ENCODE measurements at places on chromosomes 6 and 20.

DNA sequence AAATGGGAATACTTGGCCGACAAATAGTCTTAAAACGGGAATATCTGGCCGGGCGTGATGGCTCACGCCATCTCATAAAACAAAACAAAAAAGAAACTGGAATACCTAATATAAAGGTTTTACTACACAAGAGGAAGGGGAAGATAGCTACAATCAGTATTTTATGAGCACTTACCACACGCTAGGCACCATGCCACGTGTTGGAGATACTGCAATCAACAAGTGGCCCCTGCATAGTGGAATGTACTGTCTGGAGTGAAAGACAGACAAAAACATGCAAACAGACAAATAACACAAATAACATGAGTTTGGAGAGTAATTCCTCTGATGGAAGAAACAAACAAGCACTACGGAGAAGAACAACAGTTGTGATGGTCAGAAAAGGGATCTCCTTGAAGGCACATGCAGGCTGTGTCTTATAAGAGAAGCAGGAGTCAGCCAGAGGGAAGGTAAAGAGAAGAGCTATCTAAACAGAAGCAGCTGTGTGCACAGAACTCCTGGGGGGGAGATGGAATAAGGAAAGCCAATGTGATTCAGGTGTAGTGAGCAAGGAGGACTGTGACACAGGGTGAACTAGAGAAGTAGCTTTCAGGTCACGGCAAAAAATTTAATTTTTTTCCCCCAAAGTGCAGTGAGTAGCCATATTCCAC lies 39.1 kb upstream of the AKIRIN2 start:
- DNase-seq: no peak

GRCh38 chr6:97841763-97842162 lies 558.7 kb upstream of the MMS22L start:
- no peak for DNase-seq

DNA sequence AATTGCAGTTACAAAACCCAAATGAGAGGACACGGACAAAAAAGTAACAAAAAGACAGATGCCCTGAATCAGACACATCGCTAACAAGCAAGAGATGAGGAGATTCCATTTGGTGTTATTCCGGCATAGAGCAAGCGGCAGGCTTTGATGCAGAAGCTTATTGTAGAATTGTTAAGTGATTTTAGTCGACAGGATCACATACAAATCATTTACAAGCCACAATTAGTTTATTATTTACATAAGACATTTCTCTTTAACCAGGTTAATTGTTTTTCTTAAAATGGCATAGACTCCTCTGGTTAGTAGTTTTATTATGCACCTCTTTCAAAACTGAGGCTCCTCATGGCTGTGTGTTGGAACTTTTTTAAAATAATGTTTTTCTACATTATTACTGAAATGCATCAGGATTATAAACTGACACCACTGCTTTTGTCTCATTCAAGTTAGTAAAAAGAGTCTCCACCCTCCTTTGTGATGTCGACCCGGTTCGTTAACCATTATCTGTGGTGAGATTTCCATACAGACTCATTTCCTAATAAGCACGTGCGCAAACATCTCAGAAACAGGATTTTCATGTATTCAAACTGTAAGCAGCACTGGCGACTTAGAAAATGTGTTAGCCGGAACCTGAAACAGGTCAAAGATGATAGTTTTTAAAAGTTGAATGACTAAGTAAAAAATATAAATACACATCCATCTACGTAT lies 119.8 kb downstream of the COL12A1 start:
- DNase-seq: no peak

DNA sequence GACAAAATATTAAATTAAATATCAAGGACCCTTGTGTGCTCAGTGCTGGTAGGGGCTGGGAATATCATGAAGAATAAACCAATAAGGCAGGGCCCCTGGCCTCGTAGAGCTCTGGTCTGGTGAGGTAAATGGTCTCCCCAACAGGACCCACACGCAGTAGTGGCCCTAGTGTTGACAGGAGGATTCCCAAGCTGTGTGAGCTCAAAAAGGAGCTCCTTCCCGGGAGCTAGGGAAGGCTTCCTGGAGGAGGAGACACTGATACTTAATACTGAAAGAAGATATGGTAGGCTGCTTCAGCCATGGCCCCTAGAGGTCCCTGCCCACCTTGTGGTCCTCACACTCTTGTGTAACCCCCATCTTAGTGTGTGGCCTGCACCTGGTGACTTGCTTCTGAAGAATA lies 209.1 kb downstream of the NFATC2 start:
- DNase-seq: no peak

DNA sequence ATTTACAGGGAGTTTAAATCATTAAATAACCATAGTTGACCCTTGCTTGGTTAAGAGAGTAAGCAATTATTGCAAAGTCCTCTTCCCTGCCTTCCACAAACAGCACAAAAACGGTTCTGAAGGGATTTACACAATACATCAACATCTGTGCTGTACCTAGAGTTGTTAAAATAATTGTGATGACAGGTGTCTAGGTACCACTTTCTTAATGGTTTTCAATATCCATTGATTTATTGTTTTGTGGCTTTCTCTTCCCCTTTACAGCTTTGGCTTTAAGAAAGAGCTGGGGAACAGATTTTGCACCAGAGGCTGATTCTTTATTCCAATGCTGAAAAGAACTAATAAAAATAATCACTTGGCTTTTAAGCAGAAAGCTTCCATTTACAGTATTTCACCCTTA lies 598 bp upstream of the SOX4 start:
- DNase-seq: no peak

DNA sequence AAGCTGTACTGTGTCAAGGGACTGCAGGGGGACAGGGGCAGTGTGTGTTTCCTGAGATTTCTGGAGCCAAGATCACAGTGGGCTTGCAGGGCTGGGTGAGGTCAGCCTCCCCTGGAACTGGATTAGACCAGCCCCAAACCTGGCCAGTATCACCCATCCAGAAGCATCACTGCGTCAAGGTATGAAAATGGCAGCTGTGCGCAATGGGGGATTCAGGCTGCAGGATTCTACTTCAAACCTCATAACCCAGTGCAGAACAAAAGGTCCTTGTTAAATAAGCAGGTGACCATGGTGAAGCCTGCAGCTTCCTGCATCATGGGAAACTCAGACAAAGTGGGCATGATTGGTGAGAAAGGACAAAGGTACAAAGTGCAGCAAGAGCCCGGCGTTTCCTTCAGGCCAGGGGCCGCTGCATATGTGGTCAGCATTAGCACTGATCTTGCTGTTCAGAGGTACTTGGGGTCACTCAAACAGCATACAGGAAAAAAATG lies 33.4 kb downstream of the TRAF3IP2 start:
- DNase-seq: no peak

DNA sequence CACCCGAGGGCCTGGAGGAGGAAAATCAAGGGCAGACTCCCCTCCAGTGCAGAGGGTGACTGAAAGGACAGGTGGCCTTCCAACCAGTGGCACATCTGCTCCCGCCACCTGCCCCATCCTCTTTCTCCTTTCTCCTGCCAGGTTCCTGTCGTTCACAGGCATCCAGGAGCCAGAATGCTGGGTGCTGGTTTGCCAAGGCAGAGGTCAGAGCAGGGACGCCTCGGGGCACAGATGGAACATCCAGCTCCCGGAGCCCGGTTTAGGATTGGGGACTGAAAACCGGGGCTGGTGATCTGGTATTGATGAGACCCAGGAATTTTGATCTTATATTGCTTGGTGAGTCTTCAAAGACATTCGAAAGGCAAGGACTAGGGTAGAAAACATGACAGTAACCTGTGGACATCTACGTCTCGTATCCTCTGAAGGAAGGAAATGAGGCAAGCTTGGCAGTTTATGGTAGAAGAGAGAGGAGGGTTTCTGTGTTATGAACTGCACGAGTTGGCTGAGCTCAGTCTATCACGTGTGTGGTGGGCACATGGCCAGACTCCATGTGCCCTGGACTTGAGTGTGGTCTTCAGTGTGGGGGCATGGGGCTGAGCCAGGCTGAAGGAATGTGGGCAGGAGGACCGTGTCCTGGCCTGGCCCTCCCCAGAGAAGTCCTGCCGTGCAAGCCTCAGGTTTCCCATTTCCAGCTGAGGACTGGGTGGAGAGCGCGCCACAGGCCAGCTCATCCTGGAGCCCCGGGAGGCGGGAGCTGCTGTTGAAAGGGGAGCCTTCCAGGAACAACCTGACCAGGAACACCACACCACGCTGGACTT lies 74.2 kb downstream of the IRF4 start:
- no peak for DNase-seq

GRCh38 chr20:18702736-18703135 lies 110.8 kb upstream of the SCP2D1 start:
- no peak for DNase-seq

Data from GM12878 (cell line).